ENCODE measurements at places on chromosomes 1 and 21.

DNA sequence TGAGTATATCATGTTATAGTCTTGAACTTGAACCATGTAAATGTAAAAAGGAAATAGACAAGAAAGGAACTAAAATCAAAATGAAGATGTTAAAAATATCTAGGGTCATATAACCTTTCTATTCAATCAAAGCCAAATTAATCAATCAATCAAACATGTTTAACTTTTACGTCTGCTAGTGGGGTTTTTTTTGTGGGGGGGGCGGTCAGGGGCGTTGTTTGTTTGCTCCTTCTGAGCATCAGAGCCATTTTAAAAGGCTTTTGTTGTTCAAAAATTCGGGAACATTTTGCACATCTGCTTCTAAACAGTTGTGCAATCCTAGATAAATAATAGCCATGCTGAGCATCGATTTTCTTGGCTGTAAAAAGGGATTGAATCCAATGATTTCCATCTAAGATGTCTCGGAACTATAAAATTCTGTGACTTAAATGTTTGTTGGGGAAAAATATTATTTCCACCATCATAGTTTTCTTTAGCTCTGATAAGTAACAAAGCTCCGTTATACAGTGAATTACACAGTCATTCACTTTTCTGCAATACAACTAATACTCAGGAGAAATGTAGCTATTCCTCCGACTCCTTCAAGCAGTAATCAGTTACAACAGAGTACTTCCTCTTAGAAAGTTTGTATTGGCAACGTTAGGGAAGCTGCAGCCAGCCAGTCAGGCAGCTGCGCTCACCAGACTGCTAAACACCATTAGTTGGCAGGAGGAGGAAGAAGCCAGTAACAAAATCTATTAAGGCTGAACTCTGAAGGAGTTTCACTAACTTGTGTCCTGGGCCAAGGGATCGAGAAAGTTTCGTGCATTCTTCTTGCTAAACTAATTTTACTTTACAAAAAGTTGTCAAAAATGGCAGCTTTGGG, 2.2 kb downstream of the SPATA6 start:
- DNase-seq = no peak

- DNase-seq = no peak
These were observed 12.4 kb upstream of the GPR61 start for GRCh38 chr1:109527098-109527811.

DNA sequence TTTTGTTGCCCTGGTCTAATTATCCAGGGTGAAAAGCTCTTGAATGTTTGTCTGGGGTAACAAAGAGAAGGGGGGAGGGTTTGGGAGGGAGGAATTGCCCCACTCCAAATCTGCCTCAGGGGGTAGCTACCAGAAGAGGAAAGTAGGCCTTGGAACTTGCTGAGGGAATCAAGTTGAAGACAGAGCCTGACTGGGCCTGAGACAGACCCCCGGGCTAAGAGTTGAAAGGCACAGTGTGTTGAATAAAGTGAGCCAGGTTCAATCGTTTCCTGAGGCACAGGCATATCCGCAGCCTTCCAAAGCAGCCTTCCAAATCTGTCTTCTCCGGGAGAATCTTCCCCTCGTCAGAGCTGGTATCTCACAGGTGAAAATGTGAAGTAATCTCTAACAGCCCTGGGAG, 96.6 kb downstream of the LRIG2 start:
- no peak for DNase-seq

GRCh38 chr1:53326598-53327181, 1.2 kb downstream of the LRP8 start:
- no peak for DNase-seq

GRCh38 chr1:37714689-37715088, 22.4 kb downstream of the CDCA8 start:
- no peak for DNase-seq

DNA sequence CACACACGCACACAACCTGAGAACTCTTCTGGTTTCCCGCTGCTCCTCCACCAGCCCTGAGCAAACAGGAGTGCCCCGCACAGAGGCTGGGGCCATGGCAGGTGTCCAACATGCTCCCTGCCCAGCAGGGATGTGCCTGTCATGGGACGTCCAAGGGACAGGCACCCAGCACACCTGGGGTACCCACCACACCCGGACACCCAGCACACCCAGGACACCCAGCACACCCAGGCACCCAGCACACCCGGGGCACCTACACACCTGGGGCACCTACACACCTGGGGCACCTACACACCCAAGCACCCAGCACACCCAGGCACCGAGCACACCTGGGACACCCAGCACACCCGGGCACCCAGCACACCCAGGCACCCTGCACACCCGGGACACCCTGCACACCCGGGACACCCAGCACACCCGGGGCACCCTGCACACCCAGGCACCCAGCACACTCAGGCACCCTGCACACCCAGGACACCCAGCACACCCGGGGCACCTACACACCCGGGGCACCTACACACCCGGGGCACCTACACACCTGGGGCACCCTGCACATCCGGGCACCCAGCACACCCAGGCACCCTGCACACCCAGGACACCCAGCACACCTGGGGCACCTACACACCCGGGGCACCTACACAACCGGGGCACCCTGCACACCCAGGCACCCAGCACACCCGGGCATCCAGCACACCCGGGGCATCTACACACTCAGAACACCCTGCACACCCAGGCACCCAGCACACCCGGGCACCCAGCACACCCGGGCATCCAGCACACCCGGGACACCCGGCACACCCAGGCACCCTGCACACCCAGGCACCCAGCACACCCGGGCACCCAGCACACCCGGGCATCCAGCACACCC, 37.9 kb downstream of the UBE2G2 start:
- no peak for DNase-seq

GRCh38 chr1:153000294-153000693, 1.3 kb upstream of the SPRR3 start:
- no peak for DNase-seq

- DNase-seq = no peak
These were observed 53.9 kb upstream of the ZC3H12A start for GRCh38 chr1:37420456-37420855.

DNA sequence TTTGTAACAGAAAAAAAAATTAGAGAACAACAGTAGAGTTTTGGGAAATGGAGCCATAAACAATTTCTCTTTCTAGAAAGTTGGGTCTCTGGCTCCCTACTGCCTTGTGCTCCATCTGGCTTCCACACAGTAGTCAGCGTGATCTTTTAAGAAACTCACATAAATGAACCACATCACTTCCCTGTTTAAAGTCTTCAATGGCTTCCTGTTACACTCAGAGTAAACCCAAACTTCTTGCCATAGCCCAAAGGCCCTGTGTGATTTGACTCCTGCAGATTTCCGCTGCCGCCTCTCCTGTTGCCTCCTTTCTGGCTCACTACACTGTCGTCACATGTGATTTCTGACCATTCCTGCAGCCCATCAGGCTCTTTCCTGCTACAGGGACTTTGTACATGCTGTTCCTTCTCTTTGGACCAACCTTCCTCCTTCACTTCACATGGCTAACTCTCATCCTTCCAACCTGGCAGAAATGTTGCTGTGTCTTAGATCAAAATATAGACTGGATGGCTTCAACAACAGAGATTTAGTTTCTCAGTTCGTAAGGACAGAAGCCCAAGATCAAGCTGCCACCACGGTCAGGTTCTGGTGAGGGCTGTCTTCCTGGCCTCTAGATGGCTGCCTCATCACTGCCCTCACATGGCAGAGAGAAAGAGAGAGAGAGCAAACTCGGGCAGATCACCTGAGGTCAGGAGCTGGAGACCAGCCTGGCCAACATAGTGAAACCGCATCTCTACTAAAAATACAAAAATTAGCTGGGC, 34.0 kb downstream of the OPRD1 start:
- no peak for DNase-seq

DNA sequence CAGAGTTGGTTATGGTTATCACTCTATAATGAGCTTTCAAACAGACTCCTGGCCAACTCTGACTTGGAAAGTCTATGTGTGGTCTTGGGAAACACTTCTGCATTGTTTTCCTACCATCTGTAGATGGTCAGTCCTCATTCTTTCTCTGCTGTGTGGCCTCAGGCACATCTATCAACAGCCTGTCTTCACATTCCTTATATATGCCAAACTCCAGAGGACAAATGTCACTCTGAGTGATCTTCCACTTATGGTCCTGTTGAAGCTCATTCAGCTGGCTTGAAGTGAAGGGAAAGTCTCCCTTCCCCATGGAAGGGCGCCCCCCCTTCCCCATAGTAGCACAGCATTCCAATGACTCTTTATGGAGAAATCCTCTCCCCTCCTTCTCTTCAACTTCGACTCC, 58.7 kb downstream of the VANGL2 start:
- DNase-seq = no peak
